ENCODE measurements at places on chromosomes 1 and 21.

GRCh38 chr1:78047631-78048030, 1.9 kb downstream of the GIPC2 start:
- no peak for DNase-seq

DNA sequence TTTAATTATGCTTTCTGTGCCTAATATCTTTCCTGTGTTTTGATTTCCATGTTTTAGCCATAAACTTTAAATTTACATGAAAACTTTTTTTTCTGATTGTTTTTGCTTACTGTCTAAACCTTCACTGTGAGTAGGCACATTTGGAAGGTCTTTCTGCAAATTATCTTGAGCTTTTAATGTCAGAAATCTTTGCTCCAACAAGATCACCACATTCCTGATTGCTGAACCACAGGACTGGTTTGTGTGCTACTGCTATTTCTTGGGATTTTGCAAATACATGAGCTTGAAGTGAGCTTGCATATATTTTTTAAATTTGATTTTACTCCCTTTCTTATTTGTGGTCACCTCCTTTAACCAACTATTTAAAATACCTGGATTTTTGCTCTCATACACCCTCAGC, 61.3 kb downstream of the PTBP2 start:
- no peak for DNase-seq

GRCh38 chr1:111738436-111739193, 580 bp downstream of the INKA2 start:
- peak; percentile 78 for DNase-seq

- DNase-seq: no peak
Measured at GRCh38 chr21:43900690-43901089, 35.7 kb downstream of the AGPAT3 start.

DNA sequence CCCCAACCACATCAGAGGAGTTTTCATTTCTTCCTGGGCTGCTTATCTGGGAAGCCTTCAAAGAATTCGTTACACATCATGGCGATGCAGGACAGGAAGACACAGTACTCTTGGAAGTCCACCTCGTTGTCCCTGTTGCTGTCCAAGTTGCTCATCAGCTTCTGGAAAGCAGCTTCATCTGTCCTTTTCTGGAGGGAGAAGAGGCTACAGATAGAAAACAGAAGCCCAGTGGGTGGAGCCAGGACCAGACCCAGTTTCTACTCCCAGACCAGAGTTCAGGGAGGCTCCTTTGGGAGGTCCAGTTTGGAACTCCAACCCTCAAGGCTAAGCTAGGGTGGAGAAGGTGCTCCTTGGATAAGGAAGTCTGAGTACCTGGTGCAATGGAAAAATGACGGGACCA, 1.9 kb downstream of the S100A4 start:
- DNase-seq: no peak

DNA sequence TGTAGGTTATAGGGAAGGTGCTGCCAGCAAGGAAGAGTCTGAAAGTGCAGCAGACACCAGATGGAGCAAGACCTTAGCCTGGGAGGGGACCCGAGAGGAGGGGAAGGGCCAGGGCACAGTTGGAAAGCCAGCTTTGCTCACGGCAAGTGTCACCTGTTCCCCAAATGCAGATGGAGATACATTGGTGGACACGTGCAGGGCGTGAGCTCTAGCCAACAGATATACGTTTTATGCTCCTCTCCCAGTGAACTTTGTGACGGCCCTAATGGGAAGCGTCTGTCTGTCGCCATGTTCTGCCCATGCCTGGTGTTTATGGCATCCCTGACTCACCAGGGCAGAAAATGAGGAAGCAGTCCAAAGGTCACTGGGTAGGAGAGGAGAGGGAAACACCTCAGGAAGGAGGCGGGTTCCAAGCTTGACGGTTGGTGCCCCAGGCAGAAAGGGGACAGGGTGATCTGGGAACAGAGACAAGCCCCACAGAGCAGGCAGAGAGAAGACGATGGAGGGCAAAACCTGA, 7.6 kb downstream of the GPA33 start:
- no peak for DNase-seq

DNA sequence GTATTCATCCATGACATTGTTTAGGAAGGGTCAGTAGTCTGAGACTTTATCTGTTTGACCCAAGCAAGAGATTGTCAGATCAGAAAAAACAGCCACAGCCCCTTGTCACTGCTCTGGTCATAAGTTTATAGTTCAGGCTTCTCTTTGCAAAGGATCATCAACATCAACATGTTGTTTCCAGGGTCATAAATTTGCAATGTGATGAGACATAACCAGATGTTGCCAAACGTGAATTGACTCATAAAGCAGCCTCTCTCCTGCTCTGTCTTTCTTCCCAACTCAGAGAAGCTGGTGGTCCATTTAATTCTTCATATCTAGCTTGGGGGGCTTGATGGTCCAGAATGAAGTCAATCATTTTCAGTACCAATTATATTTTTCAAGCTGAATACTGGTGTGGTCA, 507.2 kb upstream of the PBX1 start:
- DNase-seq: no peak

DNA sequence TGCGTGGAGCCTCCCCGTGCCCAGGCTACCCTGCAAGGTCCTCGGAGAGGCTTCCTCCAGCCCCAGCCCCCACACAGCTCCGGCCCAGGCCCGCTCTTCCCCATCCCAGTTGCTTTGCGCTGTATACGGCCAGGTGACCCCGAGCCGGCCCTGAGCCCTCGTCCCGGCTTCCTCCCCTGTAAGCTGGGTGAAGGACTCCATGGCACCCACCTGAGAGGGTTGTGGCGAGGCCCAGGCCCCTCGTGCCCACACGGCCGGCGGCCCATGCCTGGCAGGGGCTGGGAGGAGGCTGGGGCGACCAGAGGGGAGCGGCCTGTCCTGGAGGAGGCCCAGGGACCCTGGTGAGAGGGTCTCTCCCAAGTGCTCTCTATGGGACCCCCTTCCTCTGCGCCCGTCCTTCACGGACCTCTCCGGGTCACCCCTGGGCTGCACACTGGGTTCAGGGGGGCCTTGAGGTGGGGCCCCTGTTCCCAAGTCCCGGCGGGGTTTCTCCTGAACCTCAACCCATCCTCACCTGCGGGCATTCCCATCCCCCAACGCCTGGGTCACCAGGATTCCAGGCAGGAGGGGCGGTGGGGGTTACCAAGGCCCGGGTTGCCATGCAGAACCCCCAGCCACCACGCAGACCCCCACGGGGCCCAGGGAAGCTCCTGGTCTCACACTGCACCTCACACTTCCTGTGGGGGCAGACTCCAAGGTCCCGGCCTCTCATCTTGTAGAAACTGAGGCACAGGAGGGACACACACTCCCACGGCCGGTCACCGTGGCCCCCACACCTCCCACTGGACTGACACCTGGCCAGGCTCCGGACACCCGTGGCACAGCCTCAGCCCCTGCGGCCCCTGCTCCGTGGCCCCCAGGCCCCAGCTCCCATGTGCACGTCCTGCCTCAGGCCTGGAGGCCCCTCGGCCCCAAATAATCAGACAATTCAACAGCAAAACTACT, 25.2 kb downstream of the COL6A1 start:
- no peak for DNase-seq

GRCh38 chr1:61152066-61152465, 69.7 kb downstream of the NFIA start:
- no peak for DNase-seq

DNA sequence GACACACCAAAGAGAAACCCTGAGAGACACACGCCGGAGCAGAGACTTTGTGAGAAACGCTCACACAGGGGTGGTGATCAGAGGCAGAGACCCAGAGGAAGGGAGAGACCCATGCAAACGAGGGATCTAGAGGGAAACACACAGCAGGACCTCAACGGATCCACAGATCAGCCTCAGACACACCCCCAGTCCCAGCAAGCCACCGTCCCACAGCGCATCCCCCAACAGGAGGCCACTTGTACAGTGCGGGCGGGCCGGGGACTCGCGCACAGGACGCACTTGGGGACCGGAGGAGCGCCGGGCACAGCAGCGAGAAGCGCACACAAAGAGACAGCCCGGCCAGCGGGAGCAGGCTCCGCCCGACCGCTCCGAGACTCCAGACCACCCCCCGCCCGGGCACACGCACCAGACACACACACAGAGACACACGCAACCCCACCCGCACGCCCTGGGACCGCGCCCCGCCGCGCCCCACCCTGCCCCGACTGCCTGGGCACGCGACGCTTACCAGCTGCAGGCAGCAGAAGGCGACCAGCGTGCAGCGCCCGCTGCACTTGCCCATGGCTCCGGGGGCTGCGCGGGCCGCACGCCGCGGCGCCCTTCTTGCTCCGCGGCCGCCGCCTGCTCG, 587 bp downstream of the NKAIN1 start:
- peak; percentile 87 for DNase-seq

- peak; percentile 45 for DNase-seq
Measured at GRCh38 chr1:228004331-228004855, 2.4 kb upstream of the WNT3A start.

DNA sequence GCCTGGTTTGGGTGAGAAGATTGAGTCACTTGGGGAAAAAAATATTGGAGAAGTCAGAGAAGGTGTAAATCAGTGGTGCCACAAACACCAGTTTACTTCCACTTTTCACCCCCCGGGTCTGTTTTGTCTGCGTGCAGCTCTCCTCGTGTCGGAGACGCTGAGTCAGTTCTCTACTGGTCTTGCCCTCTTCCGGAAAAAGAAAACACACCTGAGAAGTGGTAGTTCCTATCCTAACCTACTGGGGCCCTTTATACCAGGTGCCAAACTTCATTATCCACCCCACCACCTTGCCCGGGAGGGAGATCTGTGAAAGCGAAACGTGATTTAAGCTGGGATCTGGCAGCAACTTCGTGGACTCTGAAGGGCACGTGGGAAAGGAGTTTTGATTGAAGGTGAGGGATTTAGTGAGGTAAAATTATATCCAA, 855 bp upstream of the IVNS1ABP start:
- no peak for DNase-seq

DNA sequence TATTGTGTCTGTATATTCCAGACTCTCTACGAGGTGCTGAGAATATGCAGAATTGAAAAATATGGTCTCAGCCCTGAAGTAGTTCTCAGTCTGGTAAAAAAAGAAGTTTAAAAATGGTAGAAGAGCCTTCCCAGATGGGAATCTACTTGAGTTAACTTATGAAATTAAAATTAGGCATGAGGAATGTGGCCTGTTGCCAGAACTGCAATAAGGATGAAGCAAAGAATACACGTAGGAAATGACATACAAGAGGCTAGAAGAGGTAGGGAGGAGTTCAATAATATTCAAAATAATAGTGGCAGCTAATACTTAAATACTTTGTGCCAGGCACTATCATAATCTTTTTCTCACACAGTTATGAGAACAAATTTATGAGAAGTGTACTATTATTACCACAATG, 6.3 kb downstream of the ASPM start:
- peak; percentile 21 for DNase-seq

All from eye (tissue), 1 donor.